NCI-H748 treated with DMSO at 0.1 percent for 48 hours (cell line): ENCODE measurements at places on chromosomes 2 and 18.

DNA sequence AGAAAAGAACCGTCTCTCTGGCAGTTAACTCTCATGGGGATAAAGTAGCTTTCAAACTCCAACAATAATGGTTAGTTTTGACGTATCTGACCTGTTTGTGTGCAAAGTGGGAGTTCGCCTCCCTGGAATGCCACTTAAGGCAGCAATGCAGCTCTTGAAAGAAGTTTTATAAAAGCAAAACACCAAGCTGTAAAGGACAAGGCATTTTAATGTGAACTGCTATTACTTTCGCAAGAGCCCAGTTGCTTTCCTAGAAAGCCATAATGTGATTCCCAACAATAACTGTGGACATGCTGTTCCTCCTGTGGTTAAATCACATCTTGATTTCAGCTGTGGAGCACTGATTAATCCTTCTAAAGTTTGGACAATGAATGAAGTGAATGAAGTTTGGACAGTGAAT lies 303.7 kb downstream of the PTPRM start:
- no peak for DNase-seq

- no peak for DNase-seq
Observed at GRCh38 chr2:65420712-65421431, 11.5 kb downstream of the SPRED2 start.

DNA sequence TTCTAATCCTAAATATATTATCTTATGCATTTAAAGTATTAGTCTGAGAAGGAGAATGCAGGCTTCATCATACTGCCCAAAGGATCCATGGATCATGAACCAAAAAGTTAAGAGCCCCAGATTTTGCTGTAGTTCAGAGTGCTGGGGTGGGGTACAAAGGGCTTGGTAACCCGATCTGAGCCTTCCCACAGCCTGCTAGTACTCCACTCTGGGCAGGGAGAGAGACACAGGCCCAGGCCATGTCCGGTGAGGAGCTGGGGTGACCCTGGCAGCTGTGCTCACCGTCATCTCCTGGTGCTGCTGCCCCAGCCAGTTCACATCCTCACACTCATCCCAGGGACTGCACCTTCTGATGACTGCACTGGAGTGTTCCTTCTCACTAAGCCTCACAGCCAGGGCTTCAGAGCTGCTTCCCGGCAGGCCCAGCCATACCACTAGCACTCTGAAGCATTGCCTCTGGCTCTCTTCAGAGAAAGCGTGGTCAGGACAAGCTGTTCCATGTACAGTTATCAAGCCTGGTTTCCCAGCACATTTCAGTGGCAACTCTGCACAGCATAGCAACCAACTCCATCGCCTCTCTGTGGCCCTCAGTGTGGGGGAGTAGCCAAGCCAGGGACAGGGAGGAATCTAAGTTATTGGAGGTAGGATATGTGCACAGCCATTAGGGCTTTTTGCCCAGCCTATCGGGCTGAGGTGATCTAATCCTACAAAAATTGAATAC lies 189.0 kb upstream of the CTAGE1 start:
- no peak for DNase-seq

GRCh38 chr2:187915810-187916209 lies 361.6 kb upstream of the TFPI start:
- DNase-seq, result peak; percentile 19

DNA sequence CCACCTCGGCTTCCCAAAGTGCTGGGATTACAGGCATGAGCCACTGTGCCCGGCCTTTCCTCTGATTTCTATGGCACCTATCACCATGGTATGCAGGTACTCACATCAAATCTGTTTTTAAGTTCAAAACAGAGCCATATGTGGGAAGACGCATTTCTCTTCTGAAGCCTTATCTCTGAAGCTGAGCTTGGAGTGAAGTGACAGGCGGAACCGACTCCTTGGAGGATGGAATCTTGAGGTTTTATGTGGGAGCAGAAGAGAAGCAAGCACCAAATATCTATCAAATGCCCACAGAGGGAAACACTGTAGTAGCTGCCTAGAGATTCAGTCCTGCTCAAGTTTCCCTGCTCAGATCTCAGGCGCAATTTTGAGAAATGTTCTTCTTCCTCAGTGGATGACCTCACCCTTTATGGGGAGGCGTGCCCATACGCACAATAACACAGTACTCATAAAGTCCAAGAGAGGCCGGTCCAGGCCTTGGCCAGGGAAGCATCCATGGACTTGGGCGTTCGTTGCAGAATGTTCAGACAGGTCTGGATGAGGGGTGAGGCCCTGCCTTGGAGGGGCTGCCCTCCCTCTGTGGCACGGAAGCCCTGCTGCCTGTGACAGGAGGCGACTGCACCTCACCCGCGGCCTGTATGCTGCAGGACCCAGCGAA lies 67.9 kb downstream of the HNRNPLL start:
- DNase-seq, result no peak

DNA sequence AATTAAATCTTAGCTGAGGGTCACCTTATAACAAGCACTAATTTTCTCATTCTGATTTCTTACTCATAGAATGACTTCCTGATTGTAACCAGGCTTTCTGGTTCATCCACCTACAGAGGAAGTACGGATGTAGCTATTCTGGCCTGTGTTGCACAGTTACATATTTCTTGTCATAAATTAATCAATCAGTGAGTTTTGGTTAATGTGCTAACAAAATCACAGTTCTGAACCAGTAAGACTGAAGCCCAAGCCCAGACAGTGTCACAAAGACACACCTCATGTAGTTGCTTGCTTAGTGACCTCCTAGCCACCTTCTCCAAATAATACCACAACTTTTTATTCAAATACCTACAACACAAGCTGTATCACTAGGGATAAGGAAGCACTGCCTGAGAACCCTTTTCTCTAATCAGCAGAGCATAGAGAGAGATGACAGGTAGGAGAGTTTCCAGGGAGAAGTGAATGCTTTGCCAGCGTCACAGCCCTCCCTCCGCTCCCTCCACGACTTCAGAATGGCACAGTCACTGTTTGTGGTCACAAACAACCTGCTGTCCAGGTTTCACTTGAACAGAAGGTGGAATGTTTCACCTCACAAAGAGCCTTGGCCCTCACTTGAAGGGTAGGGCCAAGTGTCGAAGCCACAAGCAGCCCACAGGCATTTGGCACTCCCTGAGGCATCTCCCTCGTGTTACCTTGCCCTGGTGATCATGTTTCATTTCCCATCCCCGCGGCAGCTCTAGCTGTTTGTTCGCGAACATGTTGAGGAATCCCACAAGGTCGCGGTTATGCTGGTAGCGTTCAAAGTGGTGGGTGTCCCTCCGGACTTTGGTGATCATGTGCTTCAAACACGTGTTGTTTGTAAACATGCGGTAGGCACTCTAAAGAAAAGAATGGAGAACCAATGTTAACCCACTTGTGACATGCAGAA lies 120.8 kb upstream of the STK17B start:
- DNase-seq, result no peak

DNA sequence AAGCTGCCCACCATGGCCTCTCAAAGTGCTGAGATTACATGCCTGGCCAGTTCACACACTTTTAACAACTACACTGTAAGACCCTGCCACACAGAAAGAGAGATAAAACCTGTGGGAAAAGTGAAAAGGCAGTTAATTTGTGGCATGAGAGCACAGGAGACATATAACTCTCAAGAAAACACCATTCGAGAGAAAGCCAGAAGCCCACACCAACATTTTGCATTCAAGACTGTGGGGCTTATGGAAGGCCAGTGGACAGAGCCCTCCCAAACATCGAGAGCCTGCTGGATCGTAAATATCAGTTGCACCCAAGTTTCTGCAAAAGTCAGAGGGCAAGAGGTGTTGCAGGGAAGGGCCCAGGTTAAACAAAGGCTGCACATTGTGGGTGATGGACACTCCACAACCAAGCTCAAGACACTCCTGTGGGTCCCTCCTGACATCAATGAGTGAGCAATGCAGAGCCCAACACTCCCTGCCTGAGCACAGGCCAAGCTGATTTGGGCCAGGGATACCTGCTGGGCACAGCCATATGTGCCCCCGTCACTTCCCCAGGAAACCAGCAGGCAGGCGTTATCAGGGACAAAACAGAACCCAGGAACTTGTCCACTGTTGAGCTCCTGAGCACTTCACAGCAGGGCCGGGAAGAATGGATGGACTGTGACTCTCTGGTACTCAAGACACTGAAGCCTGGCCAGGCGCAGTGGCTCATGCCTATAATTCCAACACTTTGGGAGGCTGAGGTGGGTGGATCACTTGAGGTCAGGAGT lies 114.4 kb downstream of the ZFP36L2 start:
- DNase-seq, result no peak

GRCh38 chr18:76518123-76518859 lies 23.2 kb upstream of the ZNF516 start:
- DNase-seq, result peak; percentile 80

DNA sequence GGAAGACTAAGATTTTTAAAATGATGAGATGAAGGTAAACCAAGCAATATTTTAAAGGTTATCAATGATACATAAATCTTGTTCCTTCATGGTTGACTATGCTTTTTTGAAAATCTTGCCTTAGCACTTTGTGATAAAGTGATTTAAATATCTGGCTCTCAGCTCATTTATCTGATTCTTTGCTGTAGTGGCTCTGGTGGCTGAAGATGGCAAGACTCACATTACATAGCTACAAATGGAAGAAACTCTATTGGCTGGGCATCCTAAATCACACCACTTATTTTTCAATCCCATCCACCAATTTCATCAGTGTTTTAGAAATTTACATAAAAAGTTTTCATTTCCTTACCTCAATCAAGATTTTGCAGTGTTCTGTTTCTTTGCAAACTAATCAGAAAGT lies 16.6 kb upstream of the APCDD1 start:
- DNase-seq, result peak; percentile 2

DNA sequence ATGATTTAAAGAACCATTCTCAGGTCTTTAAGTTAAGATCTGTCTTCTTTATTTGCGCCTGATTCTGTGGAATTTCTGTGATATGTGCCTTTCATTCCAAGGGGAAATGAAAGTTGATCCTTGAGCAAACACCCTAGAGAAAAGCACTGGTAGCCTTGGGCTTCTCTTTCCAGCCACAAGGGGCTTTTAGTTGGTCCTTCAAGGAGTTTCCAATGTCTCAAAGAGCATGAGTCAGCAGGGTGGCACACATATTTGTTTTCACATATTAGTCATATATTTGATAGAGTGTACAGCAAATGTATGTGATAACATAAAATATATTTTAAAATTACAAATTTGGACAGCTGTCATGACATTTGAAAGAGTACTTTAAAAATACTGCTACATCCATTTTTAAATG lies 339.5 kb downstream of the TXNL1 start:
- DNase-seq, result no peak

GRCh38 chr2:219204425-219205164 lies 2.0 kb upstream of the ZFAND2B start:
- no peak for DNase-seq

- DNase-seq, result no peak
Observed at GRCh38 chr2:67824186-67824585, 238.6 kb downstream of the C1D start.

GRCh38 chr2:176959614-176960013 lies 253.0 kb upstream of the HNRNPA3 start:
- DNase-seq, result no peak

GRCh38 chr2:183089192-183089851 lies 10.8 kb downstream of the DUSP19 start:
- no peak for DNase-seq

- DNase-seq, result no peak
Observed at GRCh38 chr2:104388296-104388695, 465.6 kb upstream of the POU3F3 start.

DNA sequence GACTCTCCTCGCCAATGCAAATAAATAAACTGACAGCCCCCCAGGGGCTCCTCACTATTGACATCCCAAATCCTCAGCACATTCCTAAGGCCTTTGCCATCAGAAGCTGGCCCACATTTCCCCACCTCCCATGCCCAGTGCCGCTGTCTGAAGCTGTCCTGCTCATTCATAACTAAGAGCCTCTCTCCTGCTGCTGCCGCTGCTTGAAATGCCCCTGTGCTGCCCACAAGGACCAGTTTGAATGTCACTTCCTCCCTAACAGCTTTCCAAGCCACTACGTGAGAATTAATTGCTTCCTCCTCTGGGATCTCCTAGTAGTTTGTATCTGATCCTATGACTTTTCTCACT lies 151.6 kb upstream of the CAPN13 start:
- no peak for DNase-seq

DNA sequence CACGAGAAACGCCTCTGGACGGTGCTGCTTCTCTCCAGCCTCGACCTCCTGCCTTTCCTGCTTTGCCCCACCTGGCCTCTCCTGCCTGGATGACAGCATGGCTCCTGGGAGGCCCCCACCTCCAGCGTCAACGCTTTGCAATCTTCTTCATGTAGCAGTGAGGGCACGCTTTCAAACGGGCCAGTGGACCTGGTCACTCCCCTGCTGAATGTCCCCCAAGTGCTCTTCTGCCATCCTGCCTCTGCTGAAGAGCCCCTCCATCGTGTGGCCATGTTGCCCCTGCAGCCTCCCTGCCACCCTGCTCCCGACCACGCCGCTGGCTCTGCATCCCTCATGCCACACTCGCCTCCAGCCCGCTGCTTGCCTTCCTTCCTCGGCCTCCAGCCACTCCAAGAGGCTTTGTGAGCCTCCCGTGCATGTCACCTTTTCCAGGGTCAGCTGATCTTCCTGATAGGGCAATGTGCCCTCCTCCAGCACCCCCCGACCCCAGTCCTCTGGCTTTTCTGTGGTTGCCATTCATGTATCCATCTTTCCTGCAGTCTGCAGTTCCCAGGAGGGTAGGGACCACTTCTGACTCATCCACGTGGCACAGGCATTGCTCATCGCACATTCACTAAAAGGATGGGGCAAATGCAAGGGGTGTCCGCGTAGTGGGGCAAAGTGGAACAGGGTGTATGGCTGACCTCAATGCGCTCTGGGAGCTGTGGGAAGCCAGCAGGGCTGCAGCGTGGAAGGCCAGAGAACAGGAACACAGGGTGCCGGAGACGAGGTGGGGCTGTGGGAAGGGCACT lies 268.8 kb downstream of the TWIST2 start:
- no peak for DNase-seq

DNA sequence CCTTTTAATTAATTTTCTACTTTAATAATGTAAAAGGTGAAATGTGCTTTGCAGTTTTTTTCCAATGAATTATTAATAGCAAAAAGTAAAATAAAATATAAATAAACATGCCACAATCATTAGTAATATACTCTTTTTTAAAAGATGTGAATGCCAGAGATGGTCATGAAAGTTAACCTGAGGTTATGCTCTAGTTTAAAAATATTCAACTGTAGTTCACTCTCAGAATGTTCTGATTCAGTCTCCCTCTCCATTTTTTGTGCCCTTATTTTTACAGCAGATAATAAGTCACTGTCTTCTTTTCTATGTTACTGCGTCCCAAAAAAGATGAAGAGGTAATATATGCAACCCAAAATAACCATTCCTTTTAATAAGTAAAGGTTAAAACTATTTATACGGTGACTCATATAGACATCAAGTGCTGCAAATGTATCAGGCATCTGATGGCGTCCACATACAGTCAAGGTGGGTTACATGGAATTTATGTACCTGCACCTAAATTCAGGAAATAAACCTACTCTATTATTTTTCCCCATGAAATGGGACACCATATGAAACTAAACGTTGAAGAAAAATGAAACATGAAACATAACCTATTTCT lies 153.6 kb upstream of the ZNF804A start:
- no peak for DNase-seq
